ENCODE measurements at places on chromosomes 11 and 22.

- DNase-seq: no peak
Measured at GRCh38 chr11:86183694-86184093, 60.9 kb upstream of the EED start.

GRCh38 chr11:117435326-117435725 lies 107.7 kb downstream of the CEP164 start:
- DNase-seq: no peak

DNA sequence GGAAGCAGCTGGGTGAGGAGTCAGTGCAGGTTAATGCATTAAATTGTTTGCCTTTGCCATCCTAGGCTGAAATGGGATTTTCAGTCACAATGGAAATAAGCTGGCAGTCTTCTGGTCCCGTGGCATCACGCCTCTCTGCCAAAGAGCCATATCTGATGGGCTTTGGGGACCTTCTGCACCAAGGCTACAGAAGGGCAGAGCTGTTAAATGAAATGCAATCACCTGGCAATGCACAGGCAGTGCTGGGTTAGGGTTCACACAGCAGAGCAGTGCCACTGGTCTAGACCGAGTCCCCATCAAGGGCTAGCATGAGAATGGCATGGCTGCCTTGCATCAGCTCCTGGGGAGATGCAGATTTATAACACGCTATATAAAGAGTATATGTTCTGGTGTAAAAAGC lies 749.2 kb downstream of the NTM start:
- DNase-seq: no peak

- no peak for DNase-seq
Measured at GRCh38 chr11:719214-720016, 13.4 kb downstream of the EPS8L2 start.

DNA sequence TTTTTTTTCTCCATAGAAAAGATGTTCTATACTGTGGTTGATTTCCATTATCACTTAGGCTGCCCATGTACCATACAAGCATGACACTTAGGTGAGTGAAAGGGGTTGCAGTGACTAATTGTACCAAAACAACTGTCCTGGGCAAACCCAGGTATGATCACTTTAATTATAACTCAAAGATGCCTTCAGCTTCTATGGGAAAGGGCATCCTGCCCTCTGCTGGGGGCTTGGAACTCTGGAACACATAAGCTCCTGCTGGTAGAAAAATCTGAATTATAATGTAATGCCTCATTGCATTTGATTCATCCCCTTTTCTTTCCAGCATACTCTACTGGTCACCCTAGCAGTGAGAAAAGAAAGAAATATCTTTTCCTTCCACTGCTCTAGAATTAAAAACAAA lies 206.3 kb downstream of the DDX10 start:
- DNase-seq: no peak

DNA sequence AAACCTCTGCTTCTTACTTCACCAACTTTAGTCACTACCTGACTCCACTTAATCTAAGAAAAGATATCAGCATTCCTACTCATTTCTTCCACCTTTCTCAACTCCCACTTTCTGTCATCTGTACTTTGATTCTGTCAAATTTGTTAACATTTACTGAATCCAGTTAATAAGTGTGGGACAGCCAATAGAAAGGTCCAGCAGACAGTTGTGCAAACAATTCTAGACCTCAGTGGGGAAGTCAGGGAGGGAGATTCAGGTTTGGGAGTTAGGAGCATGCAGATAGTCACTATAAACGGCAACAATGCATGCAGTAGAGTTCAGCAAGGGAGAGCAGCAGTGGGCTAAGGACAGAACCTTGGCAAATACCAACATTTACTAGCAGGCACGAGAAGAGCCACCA lies 4.1 kb downstream of the FBXO3 start:
- DNase-seq: no peak
